ENCODE measurements at places on chromosomes 6 and 20.

DNA sequence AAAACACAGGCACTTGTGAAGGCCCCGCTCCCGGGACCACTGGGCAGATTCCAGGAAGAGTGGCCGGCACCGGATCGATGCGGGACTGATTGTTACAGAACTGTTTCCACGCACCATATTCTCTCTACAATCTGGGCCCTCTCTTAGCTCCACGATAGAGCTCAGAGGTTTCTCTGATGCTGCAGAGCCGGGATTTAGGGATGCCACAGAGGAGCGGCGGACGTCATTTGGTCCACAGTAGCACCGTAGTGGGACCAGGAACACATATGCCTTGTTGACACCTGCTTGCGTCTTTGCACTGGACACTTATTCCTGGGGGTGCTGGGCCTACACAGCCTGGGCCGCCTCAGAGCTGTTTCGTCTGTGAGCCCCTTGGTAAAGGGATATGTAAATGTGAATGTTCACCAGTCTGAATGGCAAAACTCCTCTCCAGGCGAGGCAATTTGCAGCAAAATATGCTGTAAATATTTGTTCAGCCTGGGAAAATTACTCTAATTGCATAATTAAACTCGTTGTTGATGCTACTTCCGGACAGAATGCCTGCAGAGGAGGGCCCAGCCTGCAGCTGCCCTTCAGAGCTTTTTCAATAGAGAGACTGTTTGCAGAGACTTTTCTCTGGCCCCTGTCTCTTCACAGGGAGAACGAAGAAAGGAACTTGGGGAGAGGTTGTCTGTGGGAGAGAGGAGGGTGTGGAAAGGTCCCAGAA is 9.4 kb downstream of the PCK1 start:
- no peak for DNase-seq

DNA sequence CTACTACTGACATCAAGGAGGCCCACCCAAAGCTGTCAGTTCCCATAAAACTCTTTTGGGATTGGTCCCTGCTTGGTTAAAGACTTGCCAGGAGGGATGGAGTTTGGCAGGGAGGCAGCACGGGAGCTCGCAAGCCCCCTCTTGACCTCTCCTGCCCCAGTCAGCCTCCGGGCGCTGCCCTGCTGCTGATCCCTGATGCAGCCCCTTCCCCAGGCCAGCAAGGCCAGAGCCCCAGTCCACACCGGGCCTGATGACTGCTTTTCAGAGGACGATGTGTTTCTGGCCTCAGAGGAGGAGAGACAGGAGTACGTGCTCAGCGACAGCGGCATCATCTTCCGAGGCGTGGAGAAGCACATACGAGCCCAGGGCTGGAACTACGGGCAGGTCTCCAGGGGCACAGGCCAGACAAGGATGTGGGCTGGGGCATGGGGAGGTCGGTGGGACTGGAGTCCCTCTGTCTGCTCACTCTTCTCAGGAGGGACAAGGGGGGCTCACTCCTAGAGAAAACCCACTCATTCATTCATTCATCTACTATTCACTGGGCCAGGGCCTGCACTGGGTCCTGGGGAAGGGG is 15.6 kb downstream of the TGM6 start:
- no peak for DNase-seq

DNA sequence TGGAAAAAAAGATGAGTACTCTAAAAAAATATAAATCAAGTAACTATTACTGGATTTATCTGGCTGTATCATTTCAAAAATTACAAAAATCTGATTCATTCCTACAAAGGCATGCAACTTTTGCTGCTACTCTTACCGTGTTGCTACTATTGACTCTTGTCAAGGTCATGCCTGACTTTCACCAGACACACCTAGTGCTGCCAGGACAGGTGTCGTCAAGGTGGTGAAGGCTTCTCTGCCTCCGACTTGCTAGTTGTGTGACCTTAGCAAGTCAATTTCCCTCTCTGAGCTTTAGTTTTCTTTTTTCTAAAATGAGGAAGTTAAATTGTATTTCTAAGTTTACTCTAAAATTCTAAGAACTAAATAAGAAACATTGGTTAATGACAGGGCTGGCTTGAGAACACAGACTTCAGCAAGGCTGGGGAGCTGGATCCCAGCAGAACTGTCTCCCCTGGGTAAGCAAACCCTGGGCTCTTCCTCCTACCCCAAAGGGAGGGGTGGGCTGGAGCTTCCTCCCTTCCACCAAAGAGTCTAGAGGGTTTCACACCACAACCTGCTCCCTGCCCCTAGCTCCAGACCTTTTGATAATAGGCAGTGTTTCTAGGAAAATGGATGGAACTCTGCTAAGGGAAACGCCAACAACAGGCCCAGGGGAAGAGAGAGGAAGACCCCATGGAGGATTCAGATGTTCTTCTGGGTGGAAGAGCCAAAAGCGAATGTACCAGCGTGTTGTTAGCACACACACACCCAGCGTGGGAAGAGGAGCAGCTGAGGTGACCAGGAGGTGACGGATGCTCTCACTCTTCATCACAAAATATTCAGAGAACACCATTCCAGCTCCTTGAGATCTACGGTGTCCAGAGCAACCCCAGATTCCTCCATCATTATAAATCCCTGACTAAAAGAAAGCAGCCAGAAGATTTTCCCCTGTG is 47.9 kb upstream of the CITED2 start:
- DNase-seq: no peak

- no peak for DNase-seq
Measured at GRCh38 chr6:5672581-5673011, 334.1 kb downstream of the NRN1 start.
